Activated CD4-positive, alpha-beta T cell treated with anti-CD3 and anti-CD28 coated beads for 24 hours (primary cell): ENCODE measurements at places on chromosomes 6 and 20.

- no peak for DNase-seq
Observed at GRCh38 chr20:6008254-6008653, 45.6 kb downstream of the LRRN4 start.

DNA sequence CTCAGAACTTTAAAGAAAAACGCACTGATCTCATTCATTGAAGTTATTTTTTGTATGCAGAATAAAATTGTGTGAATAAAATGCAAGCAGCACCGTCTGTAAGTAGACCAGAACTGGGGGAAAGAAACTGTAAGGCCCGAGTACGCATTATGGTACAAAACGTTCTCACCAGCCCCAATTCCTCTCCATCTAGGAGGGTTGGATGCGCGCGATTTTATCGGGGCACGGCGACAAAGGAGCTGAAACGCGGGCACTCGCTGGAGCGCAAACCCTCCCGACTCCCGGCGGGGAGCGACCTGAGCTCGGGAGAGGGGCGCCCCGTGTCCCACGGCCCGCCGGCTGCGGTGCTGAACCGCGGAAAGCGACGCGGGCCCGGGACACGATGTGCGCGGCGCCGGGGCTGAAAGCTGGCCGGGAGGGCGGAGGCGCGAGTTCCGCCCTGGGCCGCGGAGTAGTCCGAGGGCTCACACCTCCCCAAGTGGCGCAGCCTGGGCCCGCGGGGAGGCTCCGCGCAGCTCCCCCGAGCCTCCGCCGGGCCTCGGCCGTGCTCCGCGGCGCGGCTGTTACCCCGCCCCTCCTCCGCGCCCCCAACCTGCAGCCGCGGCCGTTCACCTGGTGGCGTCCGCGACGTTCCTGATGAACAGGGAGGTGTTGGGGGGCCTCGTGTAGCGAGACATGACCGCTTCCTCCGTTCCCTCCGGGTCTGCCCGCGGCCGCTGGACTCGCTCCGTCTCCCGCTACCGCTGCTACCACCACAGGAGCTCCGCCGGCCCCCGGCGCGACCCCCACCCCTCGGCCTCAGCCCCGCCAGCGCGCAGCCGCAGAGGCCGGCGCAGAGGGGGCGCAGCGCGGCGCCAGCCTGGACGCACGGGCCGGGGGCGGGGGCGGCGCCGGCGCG lies at the start of gene SRSF12:
SRSF12 (minus strand) TSS at position 861 of the 898 bp plus-strand sequence; CDS start at position 677, 184 bp downstream.
- peak; percentile 12 for DNase-seq

GRCh38 chr6:39791311-39791710 lies 865 bp upstream of the DAAM2 start:
- DNase-seq, result no peak

- DNase-seq, result no peak
Observed at GRCh38 chr6:88730611-88731011, 232.8 kb downstream of the RNGTT start.

DNA sequence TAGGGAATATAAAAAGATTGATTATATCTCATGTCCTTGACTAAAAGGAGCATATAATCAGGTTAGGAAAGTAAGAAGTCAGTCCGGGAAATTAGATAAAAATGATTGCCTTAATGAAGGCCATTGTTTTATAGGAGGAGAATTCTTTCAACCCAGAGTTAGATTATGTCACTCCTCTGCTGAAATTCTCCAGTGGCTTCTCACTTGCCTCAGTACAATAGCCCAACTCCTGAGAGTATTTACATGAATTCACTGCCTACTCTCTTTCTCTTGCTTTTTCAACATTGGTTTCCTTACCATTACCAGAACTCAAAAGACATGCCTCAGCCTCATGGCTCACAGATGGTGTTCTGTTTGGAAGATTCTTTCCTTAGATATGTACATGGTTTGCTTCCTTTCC lies 114.9 kb downstream of the EPHA7 start:
- DNase-seq, result no peak

- no peak for DNase-seq
Observed at GRCh38 chr20:35560541-35560940, 18.7 kb downstream of the ERGIC3 start.

GRCh38 chr20:25116739-25117458 lies 35.0 kb upstream of the VSX1 start:
- no peak for DNase-seq

DNA sequence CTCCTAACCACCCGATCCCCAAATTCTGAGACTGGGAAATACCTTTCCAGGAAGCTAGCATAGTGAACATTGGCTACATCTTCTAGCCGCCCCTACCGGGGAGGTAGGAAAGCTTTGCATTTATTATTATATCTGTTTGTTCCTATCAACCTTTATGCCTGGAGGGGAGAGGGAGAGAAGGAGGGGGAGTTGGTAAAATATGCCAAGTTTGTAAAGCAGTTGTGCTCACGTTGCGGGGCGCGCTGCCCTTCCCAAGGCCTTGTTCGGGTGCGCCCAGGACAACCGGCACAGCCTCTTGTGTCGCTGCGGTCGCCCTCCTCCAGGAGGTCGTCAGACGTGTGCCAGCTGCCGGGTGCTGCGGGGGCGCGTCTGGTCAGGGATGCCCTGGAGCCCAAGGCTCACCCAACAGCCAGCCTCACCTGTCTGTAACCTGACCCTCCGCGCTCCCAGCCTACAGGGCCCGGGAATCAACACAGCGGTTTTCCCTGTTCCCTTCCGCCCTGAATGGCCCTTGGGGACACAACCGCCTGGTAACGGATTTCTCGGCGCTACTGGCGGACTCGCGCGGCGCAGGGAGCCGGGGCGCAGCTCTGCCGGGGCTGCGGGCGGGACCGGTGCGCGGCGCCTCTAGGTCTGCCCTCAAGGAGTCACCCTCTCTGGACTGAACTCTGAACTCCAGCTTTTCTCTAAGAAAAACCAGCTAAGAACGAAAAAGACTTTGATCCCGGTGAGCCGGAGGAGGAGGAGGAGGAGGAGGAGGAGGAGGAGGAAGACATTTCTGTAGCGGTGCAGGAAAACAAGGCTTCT lies 1.1 kb upstream of the OVOL2 start:
- DNase-seq, result no peak

DNA sequence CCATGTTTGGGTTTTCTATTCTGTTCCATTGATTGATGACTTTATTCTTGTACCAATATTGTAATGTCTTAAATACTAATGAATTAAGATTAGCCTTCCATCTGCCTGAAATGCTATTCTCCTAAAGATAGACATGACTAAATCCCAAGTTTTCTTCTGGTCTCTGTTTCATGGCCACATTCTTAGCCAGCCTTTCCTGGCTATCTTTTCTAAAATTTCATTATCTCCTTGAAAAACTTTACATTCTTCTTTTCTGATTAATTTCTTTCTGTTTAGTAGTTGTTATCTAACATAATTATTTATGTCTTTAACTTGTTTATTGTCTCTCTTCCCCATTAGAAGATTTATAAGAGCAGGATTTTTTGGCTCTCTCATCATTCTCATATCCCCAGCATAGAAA lies 4.4 kb upstream of the PRIM2 start:
- no peak for DNase-seq

DNA sequence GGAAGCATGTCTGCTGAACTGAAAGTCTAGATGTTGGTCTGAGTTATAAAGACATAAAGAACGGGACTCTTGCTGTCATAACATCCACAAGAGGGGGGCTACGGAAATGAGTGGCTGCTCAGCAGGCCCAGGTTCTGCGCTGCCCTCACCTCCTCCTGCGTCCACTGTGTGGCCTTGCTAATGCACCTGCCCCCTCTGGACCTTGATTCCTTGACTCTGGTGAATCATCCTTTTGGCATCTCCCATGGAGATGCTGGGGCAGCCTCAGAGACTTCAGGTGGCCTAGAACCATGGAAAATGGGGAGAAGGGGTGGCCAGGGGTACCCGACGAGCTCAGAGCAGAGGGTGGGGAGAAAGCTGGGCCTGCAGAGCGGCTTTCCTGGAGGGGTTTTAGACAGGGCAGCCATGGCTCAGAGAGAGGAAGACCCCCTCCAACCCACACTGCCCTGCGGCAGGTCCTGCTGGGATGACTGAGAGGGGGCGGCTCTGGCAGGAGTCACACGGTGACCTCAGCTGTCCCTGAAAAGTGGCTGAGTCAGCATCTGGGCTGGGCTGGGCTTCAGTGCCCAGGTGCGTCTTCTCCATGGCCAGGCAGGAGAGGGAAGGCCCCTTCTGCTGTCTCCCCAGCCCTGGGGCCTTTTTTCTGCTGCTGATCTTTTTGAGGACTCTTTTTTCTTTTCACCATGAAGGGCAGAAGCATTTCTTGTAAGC lies 46.9 kb downstream of the DLGAP4 start:
- no peak for DNase-seq
